Omental fat pad (tissue), 4 donors: ENCODE measurements at places on chromosomes 5 and 9. TPM values are rescaled to one million over a fixed set of nuclear protein-coding genes. Genes with fewer than 3 reads are reported as not detected.

The SMIM32 gene
- not detected for total RNA-seq

The PPIP5K2 gene
- total RNA-seq, result 36.9 TPM

The QRFP gene
- total RNA-seq, result not detected

The PCDHGA12 gene
- total RNA-seq, result 7.5 TPM

The DNAH5 gene
- total RNA-seq, result 0.96 TPM

The SLC6A7 gene
- not detected for total RNA-seq

The RNF14 gene
- total RNA-seq, result 62.5 TPM

The DBH gene
- total RNA-seq, result not detected

The FOXI1 gene
- total RNA-seq, result not detected

The EDIL3 gene
- 22.4 TPM for total RNA-seq

DNA sequence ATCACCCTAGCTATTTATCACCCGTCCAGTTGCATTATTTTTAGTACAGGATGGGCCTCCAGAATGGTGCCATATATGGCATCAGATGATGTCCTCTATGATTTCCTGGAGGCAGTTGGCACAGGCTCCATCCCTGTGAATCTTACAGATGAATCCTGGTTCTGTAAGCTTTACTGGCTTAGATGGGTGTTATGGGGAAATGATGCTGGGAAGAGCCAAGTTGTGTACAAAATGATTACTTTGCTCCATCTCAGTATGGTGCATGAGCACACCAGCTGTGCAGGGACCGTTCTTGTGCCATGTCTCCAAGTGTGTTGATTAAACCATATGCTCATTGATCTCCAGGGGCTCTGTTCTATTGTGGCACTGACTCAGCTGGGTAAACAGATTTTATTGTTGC, 755.7 kb downstream of the TLR4 start:
- DNase-seq, result no peak

GRCh38 chr5:172862165-172862801, 28.2 kb downstream of the ERGIC1 start:
- no peak for DNase-seq

GRCh38 chr5:79999722-80000121, 8.7 kb upstream of the MTX3 start:
- DNase-seq, result no peak

DNA sequence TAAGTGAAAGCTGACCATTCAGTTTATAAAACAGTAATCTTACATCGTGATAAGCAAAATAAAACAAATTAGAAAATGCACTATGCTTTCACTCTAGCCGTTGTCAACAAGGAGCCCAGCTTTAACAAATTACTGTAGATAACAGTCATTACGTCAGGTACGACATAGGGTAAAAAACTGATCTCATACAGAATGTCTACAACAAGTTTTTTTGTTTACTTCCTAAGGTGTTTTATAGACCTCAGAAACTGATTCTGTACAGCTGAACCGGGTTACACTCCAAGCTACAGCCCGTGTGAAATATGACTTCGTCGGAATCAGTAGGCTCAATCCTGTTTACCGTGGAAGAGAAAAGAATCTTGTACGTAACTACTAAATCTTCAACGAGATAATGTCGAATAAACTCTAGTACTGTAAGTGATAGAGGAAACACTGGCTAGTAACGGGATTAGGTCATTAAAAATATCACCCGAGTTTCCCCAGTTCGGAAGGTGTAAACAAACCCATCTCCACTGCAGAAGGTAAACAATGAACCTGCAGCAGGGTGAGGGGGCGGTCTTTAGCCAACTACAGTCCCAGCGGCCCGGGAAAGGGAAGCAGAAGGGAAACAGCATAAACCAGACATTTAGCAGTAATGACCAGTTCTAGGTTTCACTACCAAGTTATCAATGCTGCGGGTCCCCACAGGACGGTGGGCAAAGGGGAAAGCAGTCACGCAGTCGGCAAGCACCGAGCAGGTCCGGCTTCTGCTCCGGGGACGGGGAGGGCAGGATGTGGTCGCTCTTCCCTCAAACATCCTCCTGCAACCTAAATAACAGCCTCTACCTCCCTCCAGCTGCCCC, 1.1 kb downstream of the RICTOR start:
- no peak for DNase-seq

GRCh38 chr9:134487066-134487710, 154.4 kb upstream of the COL5A1 start:
- DNase-seq, result no peak

GRCh38 chr9:132226571-132227430, 64.9 kb downstream of the NTNG2 start:
- DNase-seq, result no peak

DNA sequence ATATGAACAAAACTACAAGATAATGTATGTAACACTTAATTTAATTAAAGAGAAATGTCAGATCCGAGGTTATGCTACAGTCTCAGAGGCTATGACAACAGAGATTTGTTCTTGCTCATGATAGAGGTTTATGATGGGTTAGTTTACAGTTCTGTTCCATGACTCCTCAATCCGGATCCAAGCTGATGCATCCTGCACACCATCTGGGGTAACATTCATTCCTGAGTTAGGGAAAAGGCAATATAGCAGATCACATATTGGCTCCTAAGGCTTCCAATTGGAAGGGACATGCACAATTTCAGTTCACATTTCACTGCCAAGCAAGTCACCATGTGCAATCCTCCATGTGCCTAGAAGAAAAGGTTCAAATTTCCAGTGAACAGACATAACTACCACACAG, 40.4 kb downstream of the ABLIM3 start:
- no peak for DNase-seq

DNA sequence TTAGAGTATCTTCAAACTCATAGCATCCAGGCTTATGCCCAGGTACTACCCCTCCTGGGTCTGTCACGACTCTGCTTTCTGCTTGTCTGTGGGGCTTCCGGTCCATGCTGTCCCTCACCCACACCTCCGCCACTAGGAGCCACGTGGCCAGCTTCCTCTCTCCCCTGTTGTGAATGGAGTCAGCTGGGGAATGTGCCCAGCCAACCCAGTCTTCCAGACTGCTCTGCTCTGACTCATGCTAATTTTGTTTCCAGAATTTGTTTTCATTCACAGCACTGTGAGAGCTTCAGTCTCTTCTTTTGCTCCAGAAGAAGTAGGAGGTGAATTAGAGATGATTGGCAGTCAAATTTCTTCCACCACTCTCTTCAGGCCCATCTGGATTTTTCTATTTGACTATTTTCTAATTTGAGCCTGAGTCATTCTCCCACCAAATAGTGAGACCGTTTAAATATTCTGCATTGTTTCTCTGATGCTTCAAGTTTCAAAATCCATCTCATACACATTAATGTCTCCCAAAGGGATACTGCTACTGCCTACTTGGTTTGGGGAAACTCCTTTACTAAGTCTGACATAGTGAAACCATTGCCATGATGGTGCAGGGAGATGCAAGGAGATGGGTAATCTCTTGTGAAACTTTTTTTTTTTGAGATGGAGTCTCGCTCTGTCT, 424.1 kb upstream of the KIF2A start:
- DNase-seq, result no peak

GRCh38 chr9:137482094-137482781, 23.1 kb upstream of the NSMF start:
- DNase-seq, result no peak

GRCh38 chr5:112551419-112552032, 132.4 kb upstream of the EPB41L4A start:
- no peak for DNase-seq

GRCh38 chr9:71783120-71783523, 14.8 kb upstream of the CEMIP2 start:
- no peak for DNase-seq

GRCh38 chr9:134637241-134637640, 4.4 kb upstream of the COL5A1 start:
- no peak for DNase-seq

DNA sequence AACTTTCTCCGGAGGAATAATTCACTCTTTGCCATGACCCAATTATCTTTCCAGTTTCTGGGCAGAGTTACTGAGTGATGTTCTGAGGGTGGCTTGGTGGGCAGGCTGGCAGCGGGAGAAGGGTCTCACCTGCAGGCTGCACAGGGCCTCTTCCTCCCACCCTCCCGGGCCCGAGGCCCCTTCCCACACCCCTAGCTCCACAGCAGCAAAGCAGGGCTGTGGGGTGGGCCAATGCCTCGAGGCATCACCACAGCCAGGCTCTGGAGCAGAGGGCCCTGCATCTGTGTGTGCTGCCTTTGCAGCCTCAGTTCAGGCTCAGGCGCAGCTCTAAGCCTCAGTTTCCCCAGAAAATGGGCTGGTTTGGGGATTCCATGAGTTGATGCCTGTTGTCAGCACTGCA, 120.2 kb upstream of the FOXD4L5 start:
- no peak for DNase-seq

DNA sequence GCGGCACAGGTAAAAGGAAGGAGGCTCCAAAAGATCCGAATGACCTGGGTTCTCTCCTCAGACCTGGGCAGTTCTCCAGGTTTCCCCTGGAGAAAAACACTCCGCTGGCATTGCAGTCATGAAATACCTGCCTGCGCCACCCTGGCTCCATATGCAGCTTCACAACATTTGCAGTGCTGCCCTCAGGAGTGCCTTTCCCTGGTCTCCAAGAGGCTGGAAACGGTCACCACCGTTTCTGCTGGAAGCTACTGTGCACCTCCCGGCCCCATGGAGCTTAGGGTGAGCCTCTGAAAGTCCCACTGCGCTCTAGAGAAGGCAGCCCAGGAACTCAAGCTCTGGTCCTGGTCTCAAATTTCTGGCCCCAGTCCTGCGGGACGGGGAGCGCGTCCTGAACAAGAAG, 670 bp downstream of the UGT3A1 start:
- DNase-seq, result no peak

- DNase-seq, result no peak
Measured at GRCh38 chr5:149937610-149938009, 7.0 kb downstream of the PDE6A start.

DNA sequence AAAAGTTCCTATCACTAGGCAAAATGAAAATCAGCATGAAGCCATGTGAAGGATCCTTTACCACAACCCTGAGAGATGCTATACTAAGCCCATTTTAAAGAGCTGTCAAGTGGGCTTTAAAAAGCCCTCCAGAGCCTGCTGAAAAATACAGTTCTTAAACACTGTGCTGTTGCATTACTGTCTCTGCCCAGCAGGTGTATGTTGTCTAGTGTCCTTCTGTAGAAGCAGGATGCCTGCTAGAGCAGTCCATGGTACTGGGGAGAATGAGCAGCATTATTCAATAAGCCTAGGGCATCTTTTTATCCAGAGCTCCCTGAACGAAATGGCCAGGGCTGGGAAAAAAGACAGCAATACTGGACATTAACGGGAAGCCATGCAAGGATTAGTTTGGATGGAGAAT, 126.2 kb upstream of the PLCXD3 start:
- no peak for DNase-seq

DNA sequence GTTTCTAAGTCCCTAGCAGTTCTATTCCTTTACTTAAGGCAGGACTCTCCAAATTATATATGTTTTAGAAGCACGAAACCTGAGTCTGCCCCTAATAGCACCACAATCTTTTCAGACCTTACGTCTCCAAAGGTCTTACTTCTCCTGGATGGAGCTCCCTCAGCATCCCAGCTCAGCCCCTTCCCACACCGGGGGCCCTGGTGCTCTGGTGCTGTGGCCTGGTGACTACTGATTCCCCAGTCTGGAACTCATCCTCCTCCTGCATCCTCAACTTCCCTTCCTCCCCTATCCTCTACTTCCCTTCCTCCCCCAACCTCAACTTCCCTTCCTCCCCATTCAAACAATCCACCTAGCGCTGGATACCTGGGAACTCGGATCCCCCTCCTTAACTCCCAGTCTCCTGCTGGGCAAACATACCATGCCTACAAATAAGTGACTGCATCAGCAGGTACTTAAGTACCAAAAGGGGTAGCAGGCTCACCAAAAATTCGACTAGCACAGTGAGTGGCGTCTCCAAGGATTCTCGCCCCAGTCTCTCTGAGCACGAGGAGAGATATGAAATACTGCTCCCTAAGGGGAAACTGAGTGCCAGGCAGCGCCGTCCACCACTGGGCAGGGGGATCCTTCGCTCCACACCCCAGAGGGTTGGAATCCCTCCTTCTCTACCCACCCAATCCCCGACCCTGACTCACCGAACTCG, 831 bp downstream of the IGFBPL1 start:
- no peak for DNase-seq

DNA sequence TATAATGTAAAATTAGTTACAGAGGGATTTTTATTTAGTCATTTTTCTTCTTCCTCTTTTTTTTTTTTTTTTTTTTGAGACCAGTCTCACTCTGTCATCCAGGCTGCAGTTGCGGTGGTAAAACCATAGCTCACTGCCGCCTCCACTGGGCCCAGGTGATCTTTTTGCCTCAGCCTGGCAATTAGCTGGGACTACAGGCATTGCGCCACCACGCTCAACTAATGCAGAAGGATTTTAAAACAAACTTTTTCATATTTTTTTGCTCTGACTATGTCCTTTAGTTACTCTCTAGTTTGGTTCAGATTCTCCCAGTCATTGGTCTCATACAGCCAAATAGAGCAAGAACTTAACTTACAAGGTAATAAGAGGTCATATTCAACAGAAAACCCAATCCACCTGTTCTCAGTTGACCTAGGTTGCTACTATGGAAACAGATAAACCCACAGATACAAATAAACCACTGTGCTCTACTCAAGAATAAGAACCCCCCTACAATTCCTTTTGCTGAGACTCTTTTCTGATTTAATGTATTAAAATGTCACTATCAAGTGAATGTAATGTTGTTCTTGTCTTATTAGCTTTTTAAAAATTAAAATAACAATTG, 50.1 kb upstream of the TTC39B start:
- no peak for DNase-seq

DNA sequence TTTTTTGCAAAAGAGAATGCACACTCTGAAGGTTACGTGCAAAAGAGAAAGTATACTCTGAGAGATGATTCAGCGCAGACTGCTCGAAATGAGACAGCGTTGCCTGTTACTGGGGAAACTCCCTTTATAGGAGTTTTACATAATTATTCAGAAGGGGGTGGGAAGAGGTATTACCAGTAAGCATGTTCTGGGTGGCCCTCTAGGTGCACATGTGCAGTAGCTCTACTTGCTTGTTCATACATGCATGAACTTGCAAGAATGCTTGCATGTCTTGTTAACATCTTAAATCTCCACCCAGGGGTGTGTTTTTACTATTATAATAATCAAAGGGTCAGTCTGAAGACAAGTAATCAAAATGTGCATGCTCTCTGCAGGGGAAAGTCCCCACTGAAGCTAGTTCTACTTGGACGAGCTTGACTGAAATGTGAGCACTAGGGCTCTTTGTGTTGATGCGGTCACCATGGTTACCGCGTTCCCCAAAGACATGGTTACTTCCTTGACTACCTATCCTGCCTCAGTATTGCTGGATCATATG, 75.5 kb downstream of the SGCD start:
- no peak for DNase-seq

GRCh38 chr5:131630963-131631350, 4.1 kb downstream of the RAPGEF6 start:
- DNase-seq, result no peak

DNA sequence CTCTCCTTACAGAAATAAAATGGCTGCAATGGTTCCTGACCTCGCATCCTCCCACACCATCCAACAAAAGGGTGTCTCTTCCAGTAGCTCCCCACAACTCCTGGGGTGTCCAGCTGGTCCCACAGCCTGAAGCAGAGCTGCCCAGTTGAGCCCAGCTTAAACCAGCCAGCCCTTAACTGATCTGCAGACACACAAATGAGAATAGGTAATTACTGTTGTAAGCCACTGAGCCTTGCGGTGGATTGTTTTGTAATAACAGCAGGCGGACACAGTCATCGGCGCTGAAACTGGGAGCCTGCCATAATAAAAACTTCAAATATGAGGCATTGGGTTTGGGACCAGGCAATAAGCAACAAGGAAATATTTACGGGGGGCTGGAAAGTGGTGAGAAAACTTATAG, 10.4 kb upstream of the ZBTB43 start:
- no peak for DNase-seq

GRCh38 chr5:114332493-114332892, 29.4 kb upstream of the KCNN2 start:
- no peak for DNase-seq

GRCh38 chr9:136576269-136576626, 30.4 kb upstream of the NOTCH1 start:
- DNase-seq, result no peak
